ENCODE measurements at places on chromosomes 5 and 9.

DNA sequence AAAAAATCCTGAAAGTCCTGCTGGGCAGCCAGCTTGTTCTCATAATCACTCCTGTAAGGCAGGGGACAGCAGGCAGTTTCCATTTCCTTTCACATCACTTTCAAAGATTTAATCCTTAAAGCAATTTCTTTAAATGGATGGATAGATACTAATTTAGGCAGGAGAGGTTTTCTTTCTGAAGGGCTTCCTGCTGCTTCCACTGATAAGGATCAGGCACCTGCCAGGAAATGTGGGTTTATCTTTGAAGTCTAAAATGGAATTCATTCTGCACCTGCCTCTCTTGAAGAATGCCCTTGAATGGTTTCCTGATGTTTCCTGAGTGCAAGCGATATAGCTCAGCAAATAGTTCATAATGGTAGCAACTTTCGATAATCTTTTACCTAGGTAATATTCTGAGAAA, 64.5 kb downstream of the STARD4 start:
- no peak for DNase-seq

GRCh38 chr5:61440596-61440995, 108.5 kb downstream of the ZSWIM6 start:
- no peak for DNase-seq

GRCh38 chr9:33011831-33012230, 10.4 kb upstream of the APTX start:
- DNase-seq, result no peak

- DNase-seq, result no peak
Measured at GRCh38 chr5:108461628-108462367, 79.9 kb upstream of the FBXL17 start.

- DNase-seq, result no peak
Measured at GRCh38 chr5:5616247-5616895, 193.9 kb downstream of the ICE1 start.

DNA sequence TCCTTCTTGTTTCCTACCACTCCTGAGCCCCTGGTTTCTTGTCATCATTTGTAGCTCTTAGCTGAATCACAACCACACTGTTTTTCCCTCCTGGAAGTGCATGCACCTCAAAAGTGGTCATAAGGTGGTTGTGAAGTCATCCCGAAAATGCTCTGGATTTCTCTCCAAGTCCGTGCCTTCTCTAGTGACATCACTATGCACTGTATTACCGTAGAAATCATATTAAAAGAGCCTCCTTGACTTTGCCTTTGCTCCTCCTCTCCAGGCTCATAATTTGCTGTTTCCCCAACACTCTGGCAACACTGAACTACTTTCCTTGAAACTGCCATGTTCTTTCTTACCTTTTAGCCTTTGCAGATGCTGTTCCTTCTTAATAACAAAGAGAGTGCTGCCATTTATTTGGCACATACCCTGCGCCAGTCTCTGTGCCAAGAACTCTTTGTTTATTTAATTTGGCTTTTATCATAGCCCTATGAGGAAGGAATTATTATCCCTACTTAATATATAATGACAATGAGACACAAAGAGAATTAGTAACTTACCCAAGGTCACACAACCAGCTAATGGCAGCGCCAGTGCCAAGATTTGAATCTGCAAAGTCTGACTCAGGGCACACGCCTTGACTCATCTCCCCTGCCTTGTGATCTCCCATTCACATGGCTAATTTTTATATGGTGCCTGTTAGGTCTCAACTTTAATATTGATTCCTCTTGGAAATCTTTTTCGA, 115.4 kb downstream of the KIF4B start:
- DNase-seq, result no peak

DNA sequence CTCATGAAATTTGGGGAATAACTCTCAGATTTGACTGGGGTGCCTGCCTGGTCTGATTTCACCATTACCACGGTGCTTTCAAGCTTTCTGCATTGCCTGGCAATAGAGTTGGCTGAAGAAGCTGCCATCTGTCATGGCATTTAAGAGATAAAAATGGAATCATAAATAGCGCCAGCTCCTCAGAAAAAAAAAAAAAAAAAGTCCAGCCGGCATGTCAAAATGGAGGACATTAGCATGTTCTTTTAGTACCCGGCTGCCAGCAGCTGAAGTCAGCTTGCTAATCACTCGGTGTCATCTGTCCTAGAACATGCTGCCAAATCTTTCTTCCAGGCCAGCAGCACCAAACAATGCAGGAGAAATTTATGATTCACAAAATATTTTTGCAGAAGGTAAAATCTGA, 57.7 kb upstream of the CER1 start:
- no peak for DNase-seq

- no peak for DNase-seq
Measured at GRCh38 chr9:114914139-114914538, 16.3 kb downstream of the TNFSF8 start.

GRCh38 chr9:114656301-114656700, 1.3 kb downstream of the TEX53 start:
- DNase-seq, result no peak

DNA sequence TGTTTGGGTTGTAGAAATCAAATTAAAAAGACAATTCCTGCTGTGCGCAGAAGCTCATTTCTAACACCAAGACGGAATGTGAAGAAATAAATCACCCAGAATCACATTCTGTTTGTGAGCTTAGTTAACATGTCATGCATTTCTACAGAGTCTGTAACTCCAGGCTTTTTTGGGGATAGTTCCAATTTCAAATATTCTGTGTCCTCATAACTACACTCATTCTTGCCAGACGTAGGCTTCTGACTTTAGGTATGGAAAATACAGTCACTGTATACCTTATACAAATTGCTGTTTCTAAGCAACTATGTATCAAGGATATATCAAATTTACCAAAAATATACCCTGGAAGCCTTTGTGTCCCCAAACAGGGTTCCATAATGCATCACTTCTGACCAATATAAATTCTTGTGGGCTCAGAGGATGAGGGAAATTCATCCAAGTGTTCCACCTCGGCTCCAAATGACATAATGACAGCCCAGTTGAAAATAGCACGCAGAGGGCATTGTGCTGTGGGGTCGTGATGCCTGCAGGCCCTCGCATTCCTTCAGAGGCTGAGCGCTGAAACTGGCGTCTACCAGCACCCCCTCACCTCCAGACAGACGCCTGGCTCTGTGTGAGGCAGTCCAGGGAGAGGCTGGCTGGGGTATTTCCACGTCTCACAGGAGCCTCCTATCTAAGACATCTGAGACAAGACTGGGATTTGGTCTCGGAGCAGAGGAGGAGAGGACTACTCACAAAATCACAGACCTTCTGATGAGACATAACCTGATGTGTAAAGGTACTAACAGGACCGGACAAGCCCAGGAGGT, 79.8 kb downstream of the KLF4 start:
- DNase-seq, result no peak

GRCh38 chr5:166551384-166551783, 1740.1 kb upstream of the WWC1 start:
- no peak for DNase-seq

GRCh38 chr5:177099422-177100093, 12.8 kb downstream of the FGFR4 start:
- DNase-seq, result no peak

All from HTR-8/SVneo (cell line).